ENCODE measurements at places on chromosomes 1 and 21.

DNA sequence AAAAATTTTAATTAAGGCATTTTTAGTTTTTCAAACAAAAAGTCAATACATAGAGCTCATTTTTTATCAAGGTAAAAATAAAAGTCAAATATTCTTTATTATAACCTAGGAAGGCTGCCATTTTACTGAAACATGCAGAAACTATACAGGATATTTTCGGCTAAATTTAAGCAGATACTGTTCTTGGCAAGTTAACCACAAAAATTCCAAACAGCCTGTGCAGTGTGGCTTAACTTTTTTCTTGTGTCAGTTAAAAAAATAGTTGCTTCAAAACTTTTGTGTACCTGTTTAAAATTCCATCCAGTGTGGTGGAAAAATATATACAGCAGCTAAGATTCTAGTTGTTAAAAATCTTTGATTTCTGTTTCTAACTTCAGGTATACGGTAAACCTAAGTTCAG is 135.0 kb downstream of the ATP5PO start:
- DNase-seq = no peak

DNA sequence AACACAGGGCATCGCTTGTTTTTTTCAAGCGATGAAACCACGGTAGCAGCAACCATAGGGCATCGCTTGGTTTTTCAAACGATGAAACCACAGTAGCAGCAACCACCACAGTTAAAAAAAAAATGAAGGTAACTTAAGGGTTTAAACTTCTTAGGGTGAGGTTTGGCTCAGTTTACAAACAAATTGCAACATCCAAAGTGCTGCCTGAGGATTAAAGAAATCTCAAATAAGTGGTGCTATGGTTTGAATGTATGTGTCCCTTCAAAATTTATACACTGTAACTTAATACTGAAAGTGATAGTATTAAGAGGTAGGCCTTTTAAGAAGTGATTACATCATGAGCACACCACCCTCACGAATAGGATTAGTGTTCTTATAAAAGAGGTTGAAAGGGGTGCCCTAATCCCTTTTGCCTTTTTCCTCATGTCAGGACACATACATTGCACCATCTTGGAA is 6.4 kb upstream of the GBP5 start:
- no peak for DNase-seq

DNA sequence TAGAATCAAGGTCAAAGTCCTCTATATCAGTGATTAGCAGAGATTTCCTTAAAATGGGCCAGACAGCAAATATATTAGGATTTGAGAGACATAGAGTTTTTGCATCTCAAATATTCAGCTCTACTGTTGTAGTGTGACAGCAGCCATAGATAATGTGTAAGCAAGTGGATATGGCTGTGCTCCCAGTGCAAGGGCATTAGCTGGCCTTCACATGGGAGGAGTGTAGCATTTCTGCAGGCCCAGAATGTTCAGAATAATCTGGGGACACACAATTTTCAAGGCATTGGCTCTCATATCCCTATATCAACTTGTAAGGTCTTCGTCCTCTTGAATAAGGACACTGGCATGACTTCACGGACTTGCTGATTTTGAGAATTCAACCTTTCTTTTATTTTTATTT is 402.3 kb upstream of the ADAMTS5 start:
- DNase-seq = no peak

DNA sequence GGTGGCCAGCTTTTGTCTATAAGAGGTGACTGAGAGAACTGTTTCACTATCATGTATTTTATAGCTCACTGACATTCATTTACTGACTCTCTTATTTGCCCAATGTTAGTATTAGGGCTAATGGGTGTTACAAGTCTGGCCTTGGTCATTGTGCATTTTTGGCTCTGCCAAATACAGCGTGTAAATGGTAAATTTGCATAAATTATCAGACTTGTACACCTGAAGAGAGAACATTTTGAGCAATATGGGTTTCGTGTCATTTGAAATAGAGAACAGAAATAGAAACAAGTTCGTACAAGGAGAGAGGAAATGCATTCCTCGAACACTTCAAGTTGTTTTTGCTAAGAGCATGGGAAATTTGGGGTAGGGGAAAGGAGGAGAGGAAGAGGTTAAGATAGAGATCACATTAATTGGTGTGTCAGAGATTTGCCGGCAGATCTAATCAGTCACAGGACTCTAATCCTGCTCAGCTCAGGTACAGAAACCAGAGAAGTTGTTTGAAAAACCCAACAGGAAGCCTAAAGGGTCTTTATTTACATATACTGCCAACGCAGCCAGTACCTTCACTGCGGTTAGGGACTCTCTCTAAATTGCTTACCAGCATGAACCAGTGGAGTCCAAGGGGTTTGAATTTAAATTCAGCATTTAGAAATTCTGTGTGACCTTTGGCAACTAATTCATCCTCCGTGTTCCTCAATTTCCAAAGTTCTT is 261.5 kb downstream of the GPATCH2 start:
- no peak for DNase-seq

- no peak for DNase-seq
Measured at GRCh38 chr21:14926186-14926585, 138.6 kb downstream of the NRIP1 start.

GRCh38 chr1:175116210-175116798 is 48.7 kb downstream of the TNN start:
- no peak for DNase-seq

GRCh38 chr1:112509005-112509659 is 367 bp downstream of the WNT2B start:
- no peak for DNase-seq

- DNase-seq = peak; percentile 41
Measured at GRCh38 chr1:30719406-30720270, 3.7 kb downstream of the MATN1 start.

DNA sequence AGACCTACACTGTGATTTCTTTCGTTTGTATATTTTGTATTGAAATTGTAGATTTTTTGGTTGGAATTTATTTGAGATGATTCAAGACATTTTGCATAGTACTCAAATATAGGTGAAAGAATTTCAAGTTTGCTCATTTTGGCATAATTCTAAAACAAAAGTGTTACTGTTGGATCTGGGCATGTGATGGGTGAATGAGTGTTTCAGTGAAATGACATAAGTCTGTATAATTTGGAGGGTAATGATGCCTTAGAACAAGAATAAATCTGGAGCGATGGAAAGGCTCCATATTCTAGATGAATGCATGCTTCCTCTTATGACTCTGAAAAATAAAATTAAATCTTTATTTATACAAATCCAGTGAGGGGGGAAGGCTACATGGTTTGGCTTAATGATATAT is 41.0 kb downstream of the NFIA start:
- DNase-seq = no peak

- no peak for DNase-seq
Measured at GRCh38 chr1:99661780-99662179, 15.9 kb downstream of the PALMD start.

- DNase-seq = no peak
Measured at GRCh38 chr1:159951551-159951950, 2.5 kb downstream of the SLAMF9 start.

DNA sequence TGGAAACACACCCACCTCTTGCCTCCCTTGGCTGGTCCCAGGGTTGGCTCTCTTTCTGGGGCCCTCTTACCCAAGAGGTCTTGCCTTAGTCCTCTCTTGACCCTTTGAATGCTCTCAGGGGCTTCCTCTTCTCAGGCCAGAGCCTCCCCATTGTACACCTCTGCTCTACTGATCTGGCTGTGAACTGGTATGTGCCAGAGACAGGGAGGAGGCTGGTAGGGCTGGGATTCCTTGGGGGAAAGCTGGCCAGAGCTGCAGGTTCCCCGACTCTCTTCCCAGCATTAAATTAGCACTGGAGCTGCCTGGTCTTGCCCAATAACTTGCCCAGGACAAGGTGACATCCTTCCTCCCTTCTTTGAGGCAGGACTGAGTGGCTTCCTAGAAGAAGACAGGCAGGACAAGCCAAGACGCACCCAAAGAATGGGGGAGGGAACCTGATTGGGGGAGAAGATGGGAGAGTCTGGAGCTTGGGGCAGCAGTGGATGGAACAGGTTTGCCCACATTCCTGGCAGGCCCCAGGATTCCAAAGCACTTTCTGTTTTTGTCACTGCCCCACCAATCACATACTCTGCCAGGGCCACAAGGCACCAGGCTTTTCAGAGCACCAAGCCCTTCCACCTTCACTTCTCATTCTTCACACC is 37.2 kb upstream of the CITED4 start:
- no peak for DNase-seq

GRCh38 chr1:15017120-15017519 is 136.4 kb upstream of the TMEM51 start:
- no peak for DNase-seq

GRCh38 chr1:51342591-51343206 is 12.3 kb upstream of the TTC39A start:
- no peak for DNase-seq

GRCh38 chr1:157910270-157910669 is 68.7 kb upstream of the CD5L start:
- DNase-seq = no peak

Data from fibroblast of the conjunctiva (primary cell).